NCI-H1930 (cell line): ENCODE measurements at places on chromosomes 6 and 20.

DNA sequence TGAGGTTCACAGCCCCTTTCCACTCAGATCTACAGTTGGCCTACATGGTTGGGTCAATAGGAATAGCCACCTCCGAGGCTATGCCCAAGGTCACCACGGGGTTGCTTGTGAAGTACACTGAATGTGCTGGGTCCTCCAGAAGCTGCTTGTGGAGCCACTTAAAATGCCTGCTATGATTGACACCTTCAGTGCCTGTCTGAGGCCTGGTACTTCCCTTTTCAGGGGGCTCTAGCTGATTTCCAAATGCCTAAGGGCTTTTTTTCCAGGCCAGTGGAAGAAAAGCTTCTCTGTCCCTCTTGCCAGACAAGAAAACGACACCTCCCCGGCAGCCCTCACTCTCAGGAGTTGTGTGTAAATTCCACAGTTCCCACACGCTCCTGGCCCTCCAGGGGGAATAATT lies 6.3 kb upstream of the NXT1 start:
- DNase-seq: no peak

DNA sequence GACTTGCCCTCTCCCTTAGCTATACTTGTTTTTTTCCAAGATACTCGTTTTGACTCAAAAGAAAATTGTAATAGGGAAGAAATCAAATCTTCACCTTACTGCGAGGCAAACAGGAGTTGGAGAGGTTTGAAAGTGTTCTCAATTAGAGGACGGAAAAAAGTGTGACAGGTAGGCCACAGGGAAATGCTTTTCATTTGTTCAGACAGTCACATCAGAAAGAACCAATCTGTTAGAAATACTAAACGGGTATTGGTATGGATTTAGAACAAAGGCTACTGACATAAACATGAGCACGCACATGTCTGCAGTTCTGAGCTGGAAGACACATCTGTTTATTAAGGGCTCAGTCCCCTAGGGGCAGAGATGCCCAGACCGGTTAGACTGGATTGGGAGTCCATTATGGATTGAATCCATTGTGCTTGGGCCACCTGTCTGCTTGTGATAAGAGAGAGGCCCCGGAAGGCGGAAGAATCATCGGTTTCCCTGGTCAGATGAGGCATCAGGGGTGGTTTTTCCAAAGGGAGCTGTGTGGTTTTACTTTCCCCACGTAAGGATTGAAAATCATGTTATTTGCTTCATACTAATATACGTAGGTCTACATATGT lies 220.9 kb upstream of the MYLIP start:
- no peak for DNase-seq

GRCh38 chr20:44997668-44998067 lies 31.4 kb downstream of the STK4 start:
- no peak for DNase-seq

DNA sequence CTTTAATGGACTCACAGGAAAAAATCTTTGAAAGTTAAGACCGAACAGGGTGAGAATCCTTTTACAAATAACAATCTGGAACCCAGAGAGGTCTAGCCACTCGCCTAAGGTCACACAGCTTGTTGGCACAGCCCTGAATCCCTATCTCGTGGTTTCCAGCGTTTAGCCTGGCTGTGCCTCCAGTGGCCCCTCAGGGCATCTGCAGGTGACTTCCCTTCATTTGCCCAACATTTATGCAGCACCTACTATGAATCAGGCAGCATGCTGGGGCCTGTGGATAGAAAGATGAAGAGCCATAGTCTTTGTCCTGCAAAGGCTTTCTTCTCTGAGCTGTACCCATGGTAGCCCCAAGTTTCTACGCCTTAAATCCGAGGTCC lies 2.6 kb upstream of the NR2E1 start:
- DNase-seq: no peak

GRCh38 chr6:139699911-139700310 lies 325.5 kb upstream of the CITED2 start:
- DNase-seq: no peak

- DNase-seq: no peak
Observed at GRCh38 chr6:88143421-88144157, 22.6 kb downstream of the CNR1 start.

- DNase-seq: no peak
Observed at GRCh38 chr6:2810092-2810671, 31.5 kb downstream of the SERPINB1 start.

DNA sequence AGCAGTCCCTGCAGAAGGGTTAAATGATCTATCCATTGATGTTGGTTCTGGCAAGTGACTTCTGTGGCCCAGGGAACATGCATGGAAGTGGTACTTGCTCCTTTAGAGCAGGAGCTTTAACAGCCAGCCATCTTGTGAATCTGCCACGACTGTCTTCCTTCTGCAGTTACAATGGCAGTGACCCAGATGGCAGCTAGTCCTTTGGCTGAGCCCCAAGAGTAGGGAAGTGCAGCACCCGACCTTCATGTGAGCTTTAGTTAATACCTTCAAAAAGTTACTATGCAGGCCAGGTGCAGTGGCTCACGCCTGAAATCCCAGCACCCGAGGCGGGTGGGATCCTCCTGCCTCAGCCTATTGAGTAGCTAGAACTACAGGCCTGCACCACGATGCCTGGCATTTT lies 66.4 kb downstream of the POPDC3 start:
- DNase-seq: no peak

DNA sequence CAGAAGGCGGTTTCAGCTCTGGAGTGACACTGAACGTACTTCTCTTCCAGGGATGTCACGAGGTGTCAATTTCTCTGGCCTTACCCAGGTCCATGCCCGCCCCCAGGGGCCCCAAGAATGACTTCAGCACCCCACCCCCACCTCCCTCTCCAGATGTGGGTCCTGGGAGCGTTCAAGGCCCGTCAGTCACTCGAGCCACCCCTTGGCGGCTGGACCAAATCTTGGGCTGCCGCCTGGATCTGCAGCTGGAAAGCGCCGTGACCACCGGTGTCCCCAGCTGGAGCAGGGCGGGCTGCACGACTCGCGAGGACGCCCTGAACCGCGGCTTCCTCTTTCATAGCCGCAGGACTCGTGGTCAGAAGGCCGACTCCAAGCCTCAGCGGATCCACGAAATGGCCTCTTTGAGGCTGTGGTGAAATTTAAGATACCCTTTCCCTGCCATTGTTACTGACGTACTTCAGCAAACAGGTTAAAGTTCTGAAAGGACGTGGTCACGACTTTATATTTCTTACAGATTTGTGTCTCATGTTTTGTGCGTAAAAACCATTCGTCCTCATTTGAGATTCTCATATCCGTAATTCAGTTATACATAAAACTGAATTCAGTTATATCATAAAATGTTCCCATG lies 29.3 kb downstream of the TRIM38 start:
- DNase-seq: peak; percentile 81

GRCh38 chr6:31860349-31860748 lies 2.3 kb downstream of the NEU1 start:
- DNase-seq: no peak

GRCh38 chr6:75813476-75814250 lies 64.6 kb downstream of the MYO6 start:
- no peak for DNase-seq

DNA sequence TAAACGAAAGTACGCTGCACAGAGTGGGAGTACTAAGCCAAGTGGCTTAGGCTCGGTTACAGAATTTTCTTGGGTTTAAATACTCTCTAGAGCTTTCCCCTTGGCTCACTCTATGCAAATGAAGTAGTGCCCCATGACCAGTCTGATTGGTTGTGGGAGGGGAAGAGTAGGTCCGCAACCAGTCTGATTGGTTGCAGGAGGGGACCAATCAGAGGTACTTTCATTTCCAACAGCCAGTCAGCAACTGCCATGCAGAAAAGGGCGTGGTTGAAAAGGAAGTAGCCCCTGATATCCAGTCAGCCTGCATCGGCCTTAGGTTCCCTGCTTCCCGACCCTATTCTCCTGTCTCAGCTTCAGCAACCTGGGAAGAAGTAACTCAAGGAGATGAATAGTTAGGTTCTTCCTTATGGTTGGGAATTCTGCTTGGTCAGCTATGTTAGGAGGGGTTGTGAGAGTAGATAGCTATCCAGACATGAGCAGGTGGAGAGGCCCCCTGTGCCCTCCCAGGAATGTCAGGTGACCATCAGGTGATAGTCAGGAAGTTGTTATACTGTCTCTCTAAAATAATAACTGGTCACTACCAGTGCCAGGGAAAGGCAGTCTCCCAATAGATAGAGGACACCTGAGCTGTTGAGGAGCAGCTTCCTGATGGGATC lies 57.4 kb downstream of the FARS2 start:
- no peak for DNase-seq

DNA sequence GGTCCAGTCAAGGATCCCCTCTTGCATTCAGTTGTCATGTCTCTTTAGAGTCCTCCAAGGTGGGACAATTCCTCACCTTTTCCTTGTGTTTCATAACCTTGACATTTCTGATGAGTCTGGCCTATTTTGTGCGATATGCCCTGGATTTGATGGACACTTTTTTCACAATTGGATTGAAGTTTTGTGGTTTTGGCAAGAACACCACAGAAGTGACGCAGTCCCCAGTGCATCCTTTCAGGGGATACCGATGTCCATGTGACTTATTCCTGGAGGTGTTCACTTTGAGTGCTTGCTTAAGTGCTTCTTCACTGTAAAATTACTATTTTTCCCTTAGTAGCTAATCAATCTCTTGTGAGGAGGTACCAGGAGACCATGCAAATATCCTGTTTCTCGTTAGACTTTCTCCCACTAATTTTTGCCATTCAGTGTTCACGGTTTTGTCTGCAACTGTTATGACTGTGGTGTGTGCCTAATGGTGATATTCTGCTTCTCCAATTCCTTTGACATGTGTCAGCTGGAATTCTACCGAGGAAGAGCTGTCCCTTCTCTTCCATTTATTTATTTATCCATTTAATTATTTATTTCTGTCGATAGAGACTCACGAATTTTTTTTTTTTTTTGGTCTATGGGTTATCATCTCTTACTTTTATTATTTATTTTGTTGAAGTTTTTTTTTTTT lies 30.8 kb downstream of the BPIFB4 start:
- no peak for DNase-seq

- DNase-seq: no peak
Observed at GRCh38 chr20:14193443-14193842, 144.0 kb downstream of the FLRT3 start.

DNA sequence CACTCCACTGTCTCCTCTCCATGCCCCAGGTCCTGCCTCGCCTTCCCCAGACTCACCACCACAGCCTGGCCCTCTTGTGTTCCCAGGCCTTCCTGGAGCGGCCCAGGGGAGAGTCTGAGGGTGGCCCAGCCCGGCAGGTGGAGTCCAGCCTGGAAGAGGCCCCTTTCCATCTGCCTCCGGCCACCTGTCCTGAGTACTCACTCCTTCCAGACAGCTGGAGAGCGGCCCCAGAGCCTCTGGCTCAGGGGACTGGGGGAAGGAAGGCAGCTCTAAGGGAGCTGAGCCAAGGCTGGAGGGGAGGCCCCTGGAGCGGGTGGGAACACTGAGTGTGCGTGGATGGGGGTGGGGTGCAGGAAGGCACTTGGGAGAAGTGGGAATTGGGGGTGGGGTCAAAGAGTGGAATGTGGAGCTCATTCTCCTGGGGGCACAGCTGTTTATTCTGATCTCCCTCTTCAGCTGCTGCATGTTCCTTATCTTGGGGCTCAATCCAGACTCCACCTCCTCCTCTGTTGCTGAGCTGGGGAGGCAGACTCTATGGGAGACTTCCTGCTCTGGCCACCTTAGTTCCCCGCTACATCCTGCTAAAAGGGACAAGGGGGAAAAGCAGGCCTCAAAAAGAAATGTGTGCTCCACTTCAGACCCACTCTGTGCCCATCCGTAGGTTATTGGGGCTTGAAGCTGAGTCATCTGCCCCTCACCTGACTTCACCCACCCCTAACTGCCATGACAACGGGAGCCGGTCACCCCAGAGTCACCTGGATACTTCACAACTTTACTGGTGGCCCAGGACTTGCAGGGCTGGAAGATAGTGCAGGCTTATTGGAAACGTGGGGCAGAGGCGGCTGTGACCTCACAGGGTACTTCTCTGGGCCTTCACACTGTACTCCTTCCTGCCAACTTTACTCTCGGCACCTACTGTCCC lies 19.5 kb upstream of the TAF8 start:
- no peak for DNase-seq

DNA sequence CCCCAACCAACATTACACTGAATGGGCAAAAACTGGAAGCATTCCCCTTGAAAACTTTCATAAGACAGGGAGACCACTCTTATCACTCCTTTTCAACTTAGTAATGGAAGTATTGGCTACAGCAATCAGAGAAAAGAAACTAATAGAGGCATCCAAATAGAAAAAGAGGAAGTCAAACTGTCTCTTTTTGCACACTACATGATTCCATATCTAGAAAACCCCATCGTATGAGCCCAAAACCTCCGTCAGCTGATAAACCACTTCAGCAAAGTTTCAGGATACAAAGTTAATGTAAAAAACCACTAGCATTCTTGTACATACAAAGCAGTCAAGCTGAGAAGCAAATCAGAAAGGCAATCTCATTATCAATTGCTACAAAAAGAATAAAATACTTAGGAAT lies 580.4 kb upstream of the PTCHD4 start:
- no peak for DNase-seq

GRCh38 chr6:219019-219570 lies 73.2 kb upstream of the DUSP22 start:
- DNase-seq: no peak

- DNase-seq: no peak
Observed at GRCh38 chr6:116779573-116780164, 14.2 kb upstream of the FAM162B start.

- no peak for DNase-seq
Observed at GRCh38 chr6:91744566-91744965, 1157.7 kb upstream of the MAP3K7 start.

GRCh38 chr20:49799698-49800097 lies 12.9 kb upstream of the SLC9A8 start:
- no peak for DNase-seq

GRCh38 chr20:37702403-37703034 lies 8.7 kb downstream of the CTNNBL1 start:
- no peak for DNase-seq

DNA sequence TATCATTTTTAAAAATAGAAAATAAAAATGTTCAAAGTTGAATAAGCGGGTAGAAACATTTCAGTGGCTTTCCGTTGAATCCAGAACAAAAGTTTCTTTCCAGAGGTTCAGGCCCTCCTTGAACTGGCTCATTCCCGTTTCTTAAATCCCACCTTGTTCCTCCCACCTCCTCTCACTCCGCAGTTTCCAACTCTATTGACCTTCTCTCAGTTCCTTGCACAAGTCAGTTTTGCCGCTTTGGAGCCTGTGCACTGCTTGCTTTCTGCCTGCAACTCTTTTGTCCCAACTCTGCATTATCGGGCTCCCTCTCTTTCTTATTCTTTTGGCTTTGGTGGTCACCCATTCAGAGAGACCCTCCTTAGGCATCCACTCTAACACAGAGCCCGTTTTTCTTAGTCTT lies 99.9 kb upstream of the EDN1 start:
- no peak for DNase-seq

GRCh38 chr6:136487759-136488425 lies 62.3 kb downstream of the MAP7 start:
- no peak for DNase-seq

GRCh38 chr6:3531481-3531880 lies 74.6 kb upstream of the SLC22A23 start:
- DNase-seq: no peak

DNA sequence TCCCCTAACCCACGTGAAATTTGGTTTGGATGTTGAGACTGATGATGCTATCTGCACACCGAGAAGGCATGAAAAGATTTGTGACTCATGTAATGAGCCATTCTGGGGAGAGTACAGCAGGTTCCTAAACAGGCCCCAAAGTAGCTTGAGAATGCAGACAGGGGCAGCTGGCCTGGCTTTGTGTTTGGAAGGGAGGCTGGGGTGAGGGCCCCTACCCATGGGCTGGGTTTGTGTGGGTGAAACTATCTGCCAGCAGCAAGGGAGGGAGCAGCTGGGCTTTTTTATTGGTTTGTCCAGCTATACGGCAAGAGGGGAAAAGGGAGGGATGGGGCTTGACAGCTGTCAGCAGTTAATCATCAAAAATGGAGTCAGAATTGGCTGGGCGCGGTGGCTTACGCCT lies 87.0 kb upstream of the RNF24 start:
- DNase-seq: no peak
